ENCODE measurements at places on chromosomes 2 and 18.

- no peak for DNase-seq
Observed at GRCh38 chr2:189232759-189233406, 53.3 kb upstream of the COL5A2 start.

GRCh38 chr18:74446631-74447403 lies 10.3 kb downstream of the DIPK1C start:
- no peak for DNase-seq

GRCh38 chr18:6589923-6590322 lies 139.6 kb upstream of the ARHGAP28 start:
- DNase-seq, result no peak

DNA sequence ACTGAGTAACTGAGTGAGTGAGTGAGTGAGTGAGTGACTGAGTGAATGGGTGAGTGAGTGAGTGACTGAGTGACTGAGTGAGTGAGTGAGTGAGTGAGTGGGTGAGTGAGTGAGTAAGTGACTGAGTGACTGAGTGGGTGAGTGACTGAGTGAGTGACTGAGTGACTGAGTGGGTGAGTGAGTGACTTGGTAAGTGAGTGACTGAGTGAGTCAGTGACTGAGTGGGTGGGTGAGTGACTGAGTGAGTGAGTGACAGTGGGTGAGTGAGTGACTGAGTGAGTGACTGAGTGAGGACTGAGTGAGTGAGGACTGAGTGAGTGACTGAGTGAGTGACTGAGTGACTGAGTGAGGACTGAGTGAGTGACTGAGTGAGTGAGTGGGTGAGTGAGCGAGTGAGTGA lies 13.9 kb downstream of the MAL start:
- no peak for DNase-seq

- DNase-seq, result no peak
Observed at GRCh38 chr2:39649511-39649910, 16.2 kb upstream of the TMEM178A start.

DNA sequence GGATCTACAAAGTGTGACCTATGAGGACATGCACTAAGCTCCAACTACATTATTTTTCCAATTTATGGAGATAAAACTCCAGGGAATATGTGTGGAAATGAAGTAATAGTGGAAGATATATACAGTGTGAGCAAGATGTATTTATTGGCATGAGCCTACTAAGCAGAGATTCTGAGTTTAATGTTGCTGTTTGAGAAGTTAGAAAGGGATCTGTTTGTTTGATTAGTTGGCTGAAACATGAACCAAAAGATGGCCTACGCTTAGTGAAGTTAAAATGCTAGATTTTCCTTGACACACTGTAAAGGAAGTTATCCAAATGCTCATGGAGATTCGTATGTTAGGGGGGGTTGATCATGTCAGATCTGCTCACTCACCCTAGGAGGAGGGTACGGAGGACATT lies 621.7 kb downstream of the TMEM182 start:
- DNase-seq, result no peak

DNA sequence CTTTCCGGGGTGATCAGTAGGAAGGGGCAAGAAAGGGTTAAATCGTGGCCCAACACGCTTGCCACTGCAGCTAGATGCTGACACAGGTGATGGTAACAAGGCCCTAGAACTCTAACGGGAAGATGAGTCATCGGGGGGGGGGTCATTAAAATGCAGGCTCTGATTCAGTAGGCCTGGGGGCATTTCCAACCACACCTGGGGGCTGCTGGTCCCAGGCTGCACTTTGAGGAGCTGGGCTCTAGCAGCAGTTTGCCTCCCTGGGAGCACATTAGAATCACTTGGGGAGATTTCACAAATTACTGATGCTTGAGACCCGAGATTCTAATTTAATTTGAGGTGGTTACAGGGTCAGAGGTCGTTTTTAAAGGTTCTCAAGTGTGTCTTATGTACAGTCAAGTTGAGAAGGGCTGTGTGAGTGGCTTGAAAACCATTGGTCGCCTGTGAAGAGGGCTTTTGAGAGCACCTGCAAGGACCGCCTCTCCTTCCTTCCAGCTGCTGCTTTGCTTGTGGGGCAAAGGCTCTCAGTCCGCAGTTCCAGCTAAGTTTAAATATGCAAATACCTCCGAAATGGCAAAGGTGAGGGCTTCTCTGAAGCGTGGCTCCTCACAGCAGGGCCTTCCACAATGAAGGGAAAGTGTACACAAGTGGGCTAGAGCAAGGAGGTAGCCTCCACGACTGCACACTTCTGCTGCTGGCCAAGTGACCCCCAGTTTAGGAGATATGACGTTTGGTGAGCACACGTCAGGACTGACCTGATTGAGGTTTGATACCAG lies 128.0 kb upstream of the MSH6 start:
- no peak for DNase-seq
